Dorsolateral prefrontal cortex (tissue), 122 donors: ENCODE measurements at places on chromosomes 1 and 21.

DNA sequence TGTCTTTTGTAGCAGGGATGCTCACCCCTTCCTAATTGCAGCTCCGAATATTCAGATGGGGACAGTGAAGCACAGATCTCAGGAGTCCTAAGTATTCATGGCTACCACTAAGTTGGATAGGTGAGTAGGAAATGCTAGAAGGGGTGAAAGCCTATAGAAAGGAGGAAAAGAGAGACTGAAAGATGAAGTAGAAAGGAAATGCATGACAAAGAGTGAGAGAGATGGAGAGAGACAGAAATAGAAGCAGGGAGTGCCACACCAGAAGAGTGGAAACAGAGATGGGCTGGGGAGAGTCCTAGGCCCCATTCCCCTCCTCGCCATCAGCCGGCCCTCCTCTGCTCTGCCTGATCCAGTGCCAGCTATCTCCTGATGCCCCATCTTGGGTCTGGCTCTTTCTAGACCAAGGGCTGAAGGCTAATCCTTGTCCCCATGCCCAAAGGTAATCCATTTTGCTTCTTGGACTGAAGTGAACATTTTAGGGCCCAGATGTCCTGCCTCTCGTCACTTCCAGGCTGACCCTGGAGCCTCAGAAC, 2.0 kb downstream of the PEA15 start:
- no peak for DNase-seq

GRCh38 chr1:24322470-24323177, 3.5 kb downstream of the GRHL3 start:
- DNase-seq, result no peak

DNA sequence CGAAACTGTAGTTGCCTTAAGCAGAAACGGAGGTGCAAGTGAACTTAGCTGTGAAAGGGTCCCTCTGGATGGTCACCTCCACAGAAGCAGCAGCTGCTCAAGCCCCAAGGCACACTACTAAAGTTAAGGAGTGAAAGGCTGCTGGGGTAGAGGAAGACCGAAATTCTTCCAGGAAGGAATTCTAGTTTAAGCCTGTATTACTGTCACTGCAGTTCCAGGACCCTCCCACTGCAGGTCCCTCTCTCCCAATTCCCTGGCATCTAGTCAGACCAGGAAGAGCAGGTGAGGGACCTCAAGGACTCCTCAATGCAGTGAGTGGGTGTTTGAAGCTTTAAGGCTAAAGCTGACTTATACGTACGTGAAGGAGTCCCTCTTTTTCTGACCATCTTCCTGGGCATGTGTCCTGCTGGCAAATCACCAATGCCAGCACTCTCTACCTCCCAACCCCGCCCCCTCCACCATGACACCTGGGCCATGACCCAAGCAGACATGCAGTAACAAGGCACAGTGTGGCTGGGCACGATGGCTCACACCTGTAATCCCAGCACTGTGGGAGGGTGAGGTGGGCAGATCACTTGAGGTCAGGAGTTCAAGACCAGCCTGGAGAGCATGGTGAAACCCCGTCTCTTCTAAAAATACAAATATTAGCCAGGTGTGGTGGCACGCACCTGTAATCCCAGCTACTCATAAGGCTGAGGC, 57.2 kb downstream of the TGFBR3 start:
- no peak for DNase-seq

DNA sequence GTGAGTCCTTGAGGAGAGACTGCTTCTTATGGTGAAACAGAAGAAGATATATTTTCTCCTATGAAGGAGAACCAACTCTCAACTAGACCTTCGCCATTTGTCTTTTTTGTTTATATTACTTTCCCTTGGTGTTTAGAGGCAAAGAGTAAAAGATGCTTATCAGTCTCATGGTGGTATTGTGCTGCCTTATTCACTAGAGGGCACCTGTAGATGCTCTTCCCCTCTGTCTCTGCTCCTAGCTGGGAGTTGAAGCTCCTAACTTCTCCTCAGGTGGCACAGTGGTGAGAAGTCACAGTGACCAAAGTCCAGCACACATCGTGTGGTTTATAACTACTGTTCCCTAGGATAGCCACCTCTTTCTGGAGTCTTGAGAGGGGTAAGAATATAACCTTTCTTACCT, 1359.6 kb downstream of the PLA2G4A start:
- no peak for DNase-seq

- no peak for DNase-seq
Measured at GRCh38 chr1:10530756-10531495, 56.2 kb downstream of the PEX14 start.

DNA sequence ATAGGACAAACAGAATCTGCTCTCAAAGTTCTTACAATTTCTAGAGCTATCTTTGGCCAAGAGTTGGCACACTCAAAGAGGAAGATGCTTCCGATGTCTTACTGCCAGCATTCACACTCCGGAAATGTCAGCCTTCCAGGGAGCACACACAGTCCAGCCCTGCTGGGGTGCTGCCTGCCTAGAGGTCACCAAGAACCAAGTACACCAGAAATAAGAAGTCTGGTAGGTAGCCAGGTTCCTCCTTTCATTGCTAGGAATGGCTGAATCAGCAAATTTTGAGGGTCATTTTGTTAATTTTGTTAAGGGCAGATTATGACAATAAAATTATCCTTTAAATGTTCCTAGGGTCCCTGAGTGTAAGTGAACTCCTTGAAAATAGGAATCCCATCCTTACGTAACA, 77.5 kb downstream of the PLPP3 start:
- no peak for DNase-seq

DNA sequence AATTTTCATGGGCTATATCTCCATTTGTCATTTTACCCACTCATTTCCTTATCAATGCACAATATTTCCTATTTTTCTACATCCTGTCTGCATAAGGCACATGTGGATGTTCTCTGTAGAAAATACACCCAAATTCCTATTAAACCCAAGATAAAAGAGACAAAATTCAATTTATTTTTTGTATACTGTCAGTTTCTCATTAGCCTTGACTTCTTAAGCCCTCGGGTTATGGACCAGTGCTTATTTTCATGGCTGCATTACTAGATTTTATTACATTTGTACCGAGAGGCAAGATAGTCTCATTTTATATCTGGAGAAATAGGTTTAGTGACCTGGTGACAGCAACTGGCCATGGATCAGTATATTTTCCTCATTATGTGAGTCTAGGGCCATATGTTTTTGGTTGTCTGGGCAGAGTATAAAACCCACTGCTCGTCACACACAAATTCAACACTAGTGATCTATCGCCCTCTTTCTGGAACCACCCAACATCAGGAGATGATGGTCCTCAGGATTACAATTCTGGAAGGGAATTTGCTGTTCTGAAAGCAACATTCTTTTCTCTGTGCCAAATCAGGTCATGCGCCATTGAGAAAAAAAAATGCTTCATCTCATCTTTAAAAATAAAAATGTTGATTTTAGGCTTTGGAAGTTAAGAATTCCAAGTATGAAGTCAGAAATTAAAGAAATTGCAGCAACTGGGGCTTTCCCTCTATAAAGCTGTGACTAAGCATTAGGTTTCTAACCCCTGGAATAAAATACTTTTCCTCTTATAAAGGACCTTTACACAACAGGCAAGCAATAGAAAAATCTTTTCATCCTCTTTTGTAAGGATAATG, 81.4 kb downstream of the ASTN1 start:
- DNase-seq, result no peak

GRCh38 chr1:49323925-49324540, 547.3 kb upstream of the BEND5 start:
- DNase-seq, result no peak

- no peak for DNase-seq
Measured at GRCh38 chr1:21449906-21450305, 10.0 kb downstream of the NBPF3 start.

GRCh38 chr1:179169616-179170467, 59.6 kb downstream of the ABL2 start:
- DNase-seq, result no peak

GRCh38 chr1:9311029-9311428, 18.3 kb downstream of the SPSB1 start:
- no peak for DNase-seq

GRCh38 chr1:164886101-164886500, 327.1 kb downstream of the PBX1 start:
- DNase-seq, result no peak

GRCh38 chr1:228207851-228208821, at the start of gene OBSCN:
Gene OBSCN (plus strand): TSS chr1:228208044. CDS start chr1:228211784, 3,740 bp downstream.
- no peak for DNase-seq

DNA sequence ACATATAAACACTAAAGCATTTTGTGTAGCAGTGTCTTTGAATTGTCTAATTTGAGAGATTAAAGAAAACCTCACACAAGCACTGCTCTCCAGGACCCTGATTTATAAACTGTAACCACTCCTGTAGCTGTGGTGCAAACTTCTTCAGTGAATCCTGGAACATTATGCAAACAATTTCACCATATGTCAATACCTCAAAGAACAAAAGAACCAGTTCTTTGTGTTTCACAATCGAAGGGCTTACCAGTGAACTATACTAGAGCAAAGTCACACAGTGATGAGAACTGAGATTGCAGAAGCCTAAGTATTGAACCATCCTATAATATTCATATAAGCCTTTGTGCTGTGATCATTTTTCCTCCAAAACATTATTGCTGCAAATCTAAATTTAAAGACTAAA, 21.5 kb downstream of the DPH5 start:
- no peak for DNase-seq

- DNase-seq, result peak; percentile 42
Measured at GRCh38 chr1:10510520-10511493, 36.1 kb downstream of the PEX14 start.

DNA sequence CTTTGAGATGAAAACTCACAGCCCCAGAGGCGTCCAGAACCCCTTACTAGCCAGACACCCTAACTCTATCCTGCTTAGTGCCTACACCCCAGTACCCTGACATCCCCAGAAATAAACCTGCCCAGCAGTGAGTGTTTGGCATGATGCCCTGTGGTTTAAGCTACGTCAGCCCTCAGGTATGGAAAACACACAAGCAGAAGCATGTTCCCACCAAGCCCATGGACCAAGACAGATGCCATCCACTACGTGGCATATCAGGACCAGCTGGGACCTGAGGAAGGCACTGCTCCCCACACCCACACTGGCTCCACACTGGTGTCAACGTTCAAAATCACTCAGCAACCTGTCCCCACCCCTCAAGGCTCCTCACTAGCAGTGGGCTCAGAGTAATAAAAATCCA, 116.4 kb downstream of the SYT2 start:
- DNase-seq, result no peak

DNA sequence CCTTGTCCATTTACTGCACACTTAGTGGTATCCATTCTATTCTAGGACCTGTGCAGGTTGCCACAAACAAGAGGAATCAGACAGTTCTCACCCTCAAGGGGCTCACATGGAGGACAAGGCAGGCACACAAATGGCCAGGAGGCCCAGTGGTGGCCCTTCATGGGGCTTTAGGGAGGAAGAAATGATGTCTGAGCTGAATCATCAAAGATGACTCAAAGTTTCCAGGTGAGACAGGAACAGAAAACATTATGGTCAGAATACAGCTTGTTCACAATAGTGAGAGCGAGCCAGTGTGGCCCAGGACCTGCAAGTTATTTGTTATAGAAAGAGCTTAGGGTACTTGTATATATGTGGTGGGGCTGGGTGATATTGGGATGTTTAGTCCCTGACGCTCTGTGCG, 26.4 kb downstream of the SHISAL2A start:
- DNase-seq, result no peak

DNA sequence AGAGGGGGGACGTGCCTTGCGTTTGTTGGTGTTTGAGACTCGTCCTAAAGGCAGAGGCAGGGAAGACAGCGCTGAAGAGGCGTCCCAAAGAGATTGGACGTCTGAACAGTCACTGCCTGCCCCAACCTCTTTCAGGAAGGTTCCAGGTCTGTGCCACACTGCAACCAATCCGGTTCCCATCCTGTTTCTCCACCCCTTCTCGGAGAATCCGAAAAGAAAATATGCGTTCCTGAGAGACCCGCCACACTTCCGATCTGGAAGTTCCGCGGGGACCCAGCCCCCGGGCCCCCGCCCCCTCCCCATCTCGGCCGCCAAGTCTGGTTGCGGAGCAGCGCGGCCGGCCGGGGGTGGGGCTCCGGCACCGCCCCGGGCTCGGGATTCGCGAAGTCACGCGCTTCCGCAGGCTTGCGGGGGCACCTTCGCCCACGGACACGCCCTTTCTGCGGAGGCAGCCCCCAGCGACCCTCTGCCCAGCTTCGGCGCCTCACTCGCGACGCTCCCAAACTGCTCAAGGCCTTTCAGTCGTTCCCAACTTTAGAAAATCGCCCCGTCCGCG, 124.5 kb upstream of the DPYD start:
- peak; percentile 45 for DNase-seq

DNA sequence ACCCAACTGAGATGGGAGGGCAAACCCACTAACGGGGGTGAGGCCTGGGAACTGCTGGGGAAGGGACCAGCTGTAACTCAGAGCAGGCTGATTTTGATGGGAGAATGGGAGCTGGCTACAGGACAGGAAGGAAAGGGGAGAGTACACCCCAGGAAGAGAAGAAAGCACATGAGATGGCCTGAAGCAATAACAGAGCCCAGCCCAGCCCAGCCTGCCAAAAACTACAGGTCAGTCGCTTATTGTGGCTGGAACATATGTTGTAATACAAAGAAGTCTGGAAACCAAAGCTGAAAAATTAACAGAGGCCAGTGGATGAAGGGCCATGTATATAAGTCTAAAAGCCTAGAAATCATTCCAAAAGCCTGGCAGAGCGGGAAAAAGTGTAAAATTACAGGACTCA, 1.6 kb downstream of the ITLN2 start:
- no peak for DNase-seq

DNA sequence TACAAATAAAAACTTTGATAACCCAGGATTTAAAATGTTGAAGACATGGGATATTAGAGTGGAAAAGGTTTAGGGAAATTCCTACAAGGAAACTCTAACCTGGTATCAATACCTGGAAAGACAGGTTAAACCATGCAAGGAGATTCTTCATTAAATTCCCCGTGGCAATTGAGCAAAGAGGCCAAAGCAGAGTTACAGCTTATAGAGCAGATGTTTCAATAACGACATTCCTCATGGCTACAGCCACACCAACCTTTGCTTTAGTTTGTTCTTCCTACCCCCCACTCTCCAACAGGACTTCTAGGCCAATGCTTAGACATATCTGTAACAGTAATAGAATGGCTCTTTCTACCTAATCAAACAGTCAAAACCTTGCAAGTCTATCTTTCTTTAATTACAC, 271.3 kb downstream of the COL11A1 start:
- DNase-seq, result no peak

- no peak for DNase-seq
Measured at GRCh38 chr1:11308699-11309224, 35.8 kb downstream of the UBIAD1 start.

GRCh38 chr1:9038881-9039760, 12.9 kb upstream of the SLC2A7 start:
- DNase-seq, result no peak

DNA sequence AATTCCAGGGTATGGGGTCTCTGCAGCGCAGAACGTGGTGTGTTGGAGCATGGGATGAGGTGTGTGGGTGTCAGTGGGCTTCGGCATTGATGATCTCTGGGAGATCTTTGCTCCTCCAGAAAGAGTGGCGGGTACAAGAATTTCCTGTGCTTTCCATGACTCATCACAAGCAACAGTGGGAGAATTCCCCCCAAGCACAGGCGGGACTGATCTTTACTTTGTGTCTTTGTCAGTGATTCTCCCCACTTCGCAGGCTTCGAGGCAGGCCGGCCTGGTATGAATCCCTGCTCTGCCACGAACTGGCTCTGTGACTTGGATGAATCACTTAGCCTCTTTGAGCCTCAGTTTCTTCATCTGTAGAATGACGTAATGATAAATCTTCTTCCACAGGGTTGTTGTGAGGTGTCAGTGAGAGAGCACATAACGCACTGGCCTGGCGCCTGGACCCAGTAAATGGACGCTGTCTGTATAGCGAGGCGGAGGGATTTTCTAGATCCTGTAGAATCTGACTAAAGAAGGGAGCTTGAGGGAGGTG, 2.0 kb downstream of the OPRD1 start:
- no peak for DNase-seq
